Stimulated activated CD4-positive, alpha-beta T cell treated with anti-CD3 and anti-CD28 coated beads, Interleukin-4, amount 100 ng/mL, for 24 hours (primary cell): ENCODE measurements at places on chromosomes 2 and 18.

GRCh38 chr18:57052759-57053158 is 94.1 kb upstream of the BOD1L2 start:
- no peak for DNase-seq

DNA sequence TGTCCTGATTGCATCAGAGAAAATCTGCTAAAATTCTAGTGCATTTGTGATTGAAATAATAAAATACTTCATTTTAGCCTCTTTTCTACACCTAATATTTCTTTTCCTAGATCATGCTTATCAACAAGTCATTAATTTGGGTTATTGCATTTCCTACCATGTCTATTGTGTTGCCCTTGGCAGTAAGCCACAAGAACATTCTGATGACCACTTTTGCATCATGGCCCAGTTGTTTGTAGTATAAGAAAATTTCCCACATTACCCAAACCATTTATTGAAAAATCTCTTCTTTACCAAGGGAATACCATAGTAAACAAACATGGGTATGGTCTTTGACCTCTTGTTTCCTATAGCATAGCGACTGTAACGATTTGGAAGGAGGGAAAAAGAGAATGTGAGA is 76.3 kb downstream of the R3HDM1 start:
- DNase-seq = no peak

DNA sequence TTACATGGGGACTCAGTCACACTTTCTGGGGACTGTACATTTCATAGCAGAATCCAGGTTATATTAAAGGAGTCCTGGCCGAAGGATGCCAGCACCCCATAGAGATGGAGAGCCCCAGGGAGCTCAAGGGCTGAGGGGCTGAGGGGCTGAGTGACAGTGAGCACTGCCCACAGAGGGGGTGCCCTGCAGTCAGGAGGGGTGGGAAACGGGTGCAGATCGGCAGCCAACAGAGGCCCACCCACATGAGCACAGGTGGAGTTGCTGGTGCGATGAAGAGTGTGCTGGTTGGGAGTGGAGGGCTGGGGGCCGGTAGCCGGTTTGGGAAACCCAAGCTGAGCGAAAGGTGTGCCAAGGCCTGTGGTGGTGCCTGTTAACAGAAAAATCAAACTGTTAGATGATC is 32.1 kb downstream of the TPRKB start:
- no peak for DNase-seq

DNA sequence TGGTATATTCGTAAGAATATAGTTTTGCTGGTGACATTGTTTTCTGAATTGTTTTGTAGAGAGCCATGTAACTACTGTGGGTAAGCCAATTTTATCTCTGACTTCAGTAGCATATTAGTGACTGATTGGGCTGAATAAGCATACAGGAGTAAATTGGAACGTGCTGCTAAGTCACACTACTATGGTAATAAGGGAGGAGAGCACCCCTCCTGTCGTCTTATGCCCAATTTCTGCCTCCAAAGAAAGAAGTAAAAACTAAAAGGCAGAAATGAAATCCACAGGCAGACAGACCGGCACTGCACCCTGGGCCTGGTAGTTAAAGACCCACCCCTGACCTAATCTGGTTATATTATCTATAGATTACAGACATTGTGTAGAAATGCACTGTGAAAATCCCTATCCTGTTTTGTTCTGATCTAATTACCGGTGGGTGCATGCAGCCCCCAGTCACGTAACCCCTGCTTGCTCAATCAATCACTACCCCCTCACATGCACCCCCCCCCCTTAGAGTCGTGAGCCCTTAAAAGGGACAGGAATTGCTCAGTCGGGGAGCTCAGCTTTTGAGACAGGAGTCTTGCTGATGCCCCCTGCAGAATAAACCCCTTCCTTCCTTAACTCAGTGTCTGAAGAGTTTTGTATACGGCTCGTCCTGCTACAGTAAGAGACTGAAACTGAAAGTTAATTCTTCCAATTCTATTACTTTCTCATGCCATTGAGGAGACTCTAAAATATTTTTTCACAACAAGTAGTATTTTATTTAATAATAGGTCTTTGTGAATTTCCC is 167.0 kb downstream of the ZNF804A start:
- DNase-seq = no peak

DNA sequence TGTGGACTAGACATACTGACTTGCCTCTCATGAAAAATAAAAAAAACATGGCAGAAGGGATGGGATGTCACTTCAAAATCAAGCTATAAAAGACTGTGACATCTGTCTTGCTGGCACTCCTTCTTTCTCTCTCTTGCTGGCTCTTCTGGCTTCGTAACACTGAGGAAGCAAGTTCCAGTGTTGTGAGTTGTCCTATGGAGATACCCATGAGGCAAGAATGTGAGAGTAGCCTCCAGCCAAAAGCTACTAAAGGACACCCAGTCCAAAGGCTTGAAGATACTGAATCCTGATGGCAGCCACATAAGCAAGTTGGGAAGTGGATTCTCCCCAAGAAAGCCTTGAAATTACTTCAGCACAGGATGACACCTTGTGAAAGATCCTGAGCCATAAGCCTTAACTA is 376.1 kb upstream of the TMEFF2 start:
- DNase-seq = no peak

DNA sequence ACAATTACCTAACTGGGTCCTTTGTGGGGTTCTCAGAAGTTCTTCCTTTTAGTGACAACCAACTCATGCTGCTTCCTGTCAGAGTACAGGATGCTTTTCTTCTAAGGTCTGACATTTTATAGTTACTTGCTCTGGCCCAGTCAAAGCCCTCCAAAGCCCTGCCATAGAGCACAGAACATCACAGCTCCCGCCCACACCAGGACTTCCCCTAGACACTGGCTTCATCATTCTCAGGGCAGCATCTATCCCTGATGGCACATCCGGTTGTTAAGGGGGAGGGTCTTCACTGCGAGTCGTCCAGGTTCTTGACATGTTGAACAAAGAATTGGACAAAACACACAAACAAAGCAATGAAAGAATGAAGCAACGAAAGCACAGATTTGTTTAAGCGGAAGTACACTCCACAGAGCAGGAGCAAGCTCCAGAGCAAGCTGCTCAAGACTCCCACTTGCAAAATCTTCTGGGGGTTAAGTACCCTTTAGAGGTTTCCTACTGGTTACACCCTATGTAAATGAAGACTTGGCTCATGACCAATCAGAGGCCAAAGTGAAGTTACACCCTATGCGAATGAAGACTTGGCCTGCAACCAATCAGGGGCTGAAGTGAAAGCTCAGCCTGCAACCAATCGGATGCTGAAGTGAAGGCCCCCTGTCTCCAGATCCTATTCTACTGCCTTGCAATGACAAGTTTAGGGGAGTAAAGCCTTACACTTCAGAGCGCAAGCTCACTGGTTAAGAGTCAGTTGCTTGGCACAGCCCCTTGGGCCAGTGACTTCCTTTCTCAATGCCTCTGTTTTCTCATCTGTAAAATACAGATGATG is 79.0 kb downstream of the HDAC4 start:
- peak; percentile 61 for DNase-seq

DNA sequence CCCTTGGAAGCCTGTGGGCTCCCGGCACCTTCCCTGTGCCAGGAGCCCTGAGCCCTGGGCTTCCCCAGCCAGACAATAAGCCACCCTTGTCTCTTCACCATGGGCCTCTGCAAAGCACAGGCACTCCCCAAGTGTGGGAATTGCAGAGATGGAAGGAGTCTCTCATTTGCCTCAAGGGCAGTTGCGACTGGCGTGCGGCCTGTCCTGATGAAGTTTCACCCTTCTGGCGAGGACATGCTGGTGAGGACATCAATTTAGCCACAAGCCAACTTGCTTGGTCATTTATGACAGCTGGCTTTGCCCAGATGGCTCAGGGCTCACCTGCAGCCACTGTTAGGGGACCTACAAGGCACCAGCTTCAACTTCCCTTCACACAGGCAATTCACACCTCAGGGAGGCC is 180.2 kb downstream of the ANAPC1 start:
- DNase-seq = no peak
